Stimulated activated CD4-positive, alpha-beta T cell treated with anti-CD3 and anti-CD28 coated beads, TNF-alpha, amount 100 ng/mL, for 1 hour (primary cell): ENCODE measurements at places on chromosomes 11 and 22.

GRCh38 chr22:26665813-26666231 lies 8.4 kb downstream of the MIAT start:
- DNase-seq = no peak

DNA sequence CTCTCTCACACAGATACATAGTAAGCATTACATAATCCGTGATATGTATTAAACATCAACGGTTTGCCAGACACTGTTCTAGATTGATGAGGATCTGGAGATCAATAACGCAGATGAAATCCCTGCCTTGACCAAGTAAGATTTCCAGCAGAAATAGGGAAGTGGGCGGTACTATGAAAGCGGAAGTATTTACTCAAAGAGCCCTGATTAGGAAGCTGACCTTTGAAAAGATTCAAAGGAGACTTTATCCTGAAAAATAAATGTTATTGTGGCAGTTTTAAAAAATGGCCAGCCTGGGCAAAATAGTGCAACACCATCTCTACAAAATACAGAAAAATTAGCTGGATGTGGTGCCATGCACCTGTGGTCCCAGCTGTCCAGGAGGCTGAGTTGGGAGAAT lies 26.8 kb downstream of the GAB2 start:
- DNase-seq = no peak

GRCh38 chr11:89516496-89516895 lies 25.3 kb upstream of the NOX4 start:
- no peak for DNase-seq

DNA sequence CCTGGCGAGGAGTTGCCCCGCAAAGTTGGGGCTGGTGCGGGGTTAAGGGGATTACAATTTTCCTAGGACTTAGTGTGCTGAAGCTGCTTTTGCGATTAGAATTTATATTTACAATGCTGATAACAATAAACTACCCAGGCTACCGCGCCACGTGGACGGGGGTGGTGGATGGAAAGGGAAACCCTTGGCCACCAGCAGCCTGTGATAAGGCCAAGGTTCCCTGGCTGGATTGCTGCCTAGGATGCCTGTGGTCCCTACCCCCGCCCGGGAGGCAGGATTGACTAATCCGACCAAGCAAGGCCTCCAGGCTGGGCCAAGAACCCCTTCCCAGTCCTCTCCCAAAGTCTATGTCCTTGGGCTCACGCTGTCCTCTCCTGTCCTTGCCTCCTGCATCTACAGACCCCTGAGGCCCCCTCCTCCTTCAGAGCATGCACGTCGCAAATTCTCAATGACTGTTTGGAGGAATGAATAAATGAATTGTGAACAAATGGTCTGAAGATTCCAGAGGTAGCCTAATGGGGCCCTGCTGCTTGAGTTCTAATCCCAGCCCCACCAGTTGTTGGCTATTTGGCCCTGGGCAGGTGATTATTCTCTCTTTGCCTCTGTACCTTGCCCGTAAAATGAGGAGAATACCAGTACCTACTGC lies 7.6 kb upstream of the CHKA start:
- no peak for DNase-seq

- no peak for DNase-seq
These were observed 727.4 kb downstream of the ETS1 start for GRCh38 chr11:127859941-127860354.

DNA sequence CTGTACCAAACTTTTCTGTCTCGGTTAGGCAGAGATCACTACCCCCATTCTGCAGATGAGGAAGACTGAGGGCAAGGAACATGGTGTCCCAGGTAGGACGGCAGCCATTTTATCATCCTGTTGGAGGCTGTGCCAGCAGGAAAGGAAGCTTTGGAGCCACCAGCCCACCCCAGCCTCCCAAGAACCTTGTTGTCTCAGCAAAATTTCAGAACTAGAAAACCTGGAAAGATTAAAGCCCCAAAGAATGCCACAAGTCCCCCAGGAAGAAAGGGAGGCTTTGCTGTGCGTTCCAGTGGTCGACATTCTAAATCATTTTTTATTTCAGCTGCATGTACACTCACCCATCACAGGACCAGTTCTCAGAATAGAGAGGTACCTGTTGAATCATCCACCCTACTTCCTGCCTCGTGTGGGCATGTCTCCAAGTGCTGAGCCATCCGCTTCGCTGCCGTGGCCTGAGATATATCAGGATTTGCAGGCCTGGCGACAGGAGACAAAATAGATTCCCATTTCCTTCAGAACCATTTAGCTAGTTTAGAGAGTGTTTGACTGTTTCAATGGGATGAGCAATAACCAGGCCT lies 13.0 kb upstream of the EIF3D start:
- DNase-seq = peak; percentile 10

DNA sequence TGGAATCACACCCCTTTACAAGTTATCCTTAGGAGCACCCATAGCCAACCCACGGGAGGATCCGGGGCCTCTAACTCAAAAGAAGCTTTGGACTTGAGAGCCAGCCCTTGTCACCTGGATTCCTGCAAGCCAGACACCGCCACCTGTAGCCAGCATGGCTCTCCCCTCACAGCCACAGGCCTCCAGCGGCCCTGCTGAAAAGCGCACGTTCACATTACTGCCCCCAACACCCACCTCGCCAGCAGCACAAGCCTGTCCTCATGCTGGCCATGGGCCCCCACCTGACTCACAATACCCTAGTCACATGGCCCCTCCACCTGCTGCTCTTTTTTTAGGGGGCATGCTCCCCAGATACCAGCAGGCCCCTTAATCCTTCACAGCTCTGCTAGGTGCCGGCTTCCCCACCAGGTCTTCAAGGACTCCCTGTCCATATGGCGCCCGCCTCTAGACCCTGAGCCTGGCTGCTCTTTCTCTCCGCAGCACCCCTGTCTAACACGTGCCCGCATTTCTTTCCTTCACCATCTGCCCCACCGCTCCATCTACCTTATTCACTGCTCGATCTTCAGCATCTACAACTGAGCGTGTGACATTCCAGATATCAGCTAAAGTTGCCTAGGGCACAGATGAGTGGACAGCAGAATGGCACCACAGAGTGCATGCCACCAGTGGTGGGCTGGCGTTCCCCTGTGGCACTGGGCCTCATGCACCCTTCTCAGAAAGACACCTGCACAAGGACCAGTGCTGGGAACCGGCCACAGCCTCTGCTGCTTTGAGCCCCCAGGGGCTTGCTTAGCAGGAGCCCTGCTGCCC lies 6.6 kb downstream of the CARS1 start:
- DNase-seq = no peak

- no peak for DNase-seq
These were observed 90.6 kb downstream of the CDKN1C start for GRCh38 chr11:2794968-2795322.

DNA sequence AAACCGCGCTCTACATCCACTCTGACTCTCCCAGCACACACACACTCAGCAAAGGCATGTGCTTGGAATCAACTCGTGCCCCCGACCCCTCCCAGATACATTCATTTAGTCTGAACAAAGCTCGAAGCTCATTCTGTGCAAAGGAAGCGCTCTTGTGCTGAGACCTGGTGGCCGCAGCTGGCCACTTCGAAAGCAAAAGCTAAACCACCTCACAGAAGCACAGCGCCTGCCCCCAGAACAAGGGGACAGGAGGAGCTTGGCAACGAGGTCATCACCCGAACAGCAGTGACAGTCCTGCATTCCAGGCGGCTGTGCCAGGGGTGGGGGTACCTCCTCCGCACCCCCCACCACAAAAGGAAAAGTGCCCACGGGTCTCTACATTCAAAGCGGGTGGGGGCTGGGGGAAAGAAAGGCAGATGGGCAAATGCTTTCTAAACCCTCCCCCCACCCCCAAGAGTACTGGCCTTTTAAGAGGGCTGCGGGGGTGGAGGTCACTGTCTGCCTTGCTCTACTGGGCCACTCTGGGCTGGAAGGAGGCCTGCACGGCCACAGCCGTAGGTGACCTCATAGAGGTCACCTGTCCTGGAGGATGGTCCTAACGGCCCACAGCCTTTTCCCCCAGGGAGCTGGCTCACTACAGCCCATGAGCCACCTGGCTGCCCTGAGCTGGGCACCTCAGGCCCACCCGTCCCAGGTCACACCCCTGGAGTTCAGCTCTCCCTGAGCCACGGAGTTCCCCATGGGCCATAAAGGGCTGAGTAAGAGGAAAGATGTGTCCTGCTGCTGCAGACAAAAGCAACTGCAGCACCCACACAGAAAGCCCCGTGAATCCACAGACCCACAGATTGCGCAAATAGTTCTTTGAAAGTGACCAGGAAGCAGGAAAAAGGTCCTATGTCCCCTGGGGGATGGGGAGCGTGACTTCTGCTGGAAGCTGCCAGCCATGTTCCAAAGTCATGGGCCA lies 21.3 kb downstream of the CBX7 start:
- DNase-seq = no peak

- DNase-seq = no peak
These were observed 69.6 kb downstream of the PPP2R1B start for GRCh38 chr11:111696556-111696955.

- no peak for DNase-seq
These were observed 397.8 kb downstream of the OPCML start for GRCh38 chr11:133134314-133135173.

DNA sequence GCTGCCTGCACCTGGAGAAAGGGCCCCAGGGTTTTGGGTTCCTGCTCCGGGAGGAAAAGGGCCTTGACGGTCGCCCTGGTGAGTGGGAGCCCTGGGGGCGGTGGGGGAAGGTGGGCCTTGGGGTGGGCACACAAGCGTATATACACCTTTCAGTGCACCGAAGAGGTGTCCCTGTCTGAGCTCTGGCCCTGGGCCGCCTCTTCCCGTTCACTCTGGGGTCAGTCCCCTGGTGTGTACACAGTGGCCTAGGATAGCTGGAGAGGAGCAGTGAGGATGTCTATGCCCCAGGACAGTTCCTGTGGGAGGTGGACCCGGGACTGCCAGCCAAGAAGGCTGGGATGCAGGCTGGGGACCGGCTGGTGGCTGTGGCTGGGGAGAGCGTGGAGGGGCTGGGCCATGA lies 2.8 kb downstream of the NHERF4 start:
- DNase-seq = no peak

DNA sequence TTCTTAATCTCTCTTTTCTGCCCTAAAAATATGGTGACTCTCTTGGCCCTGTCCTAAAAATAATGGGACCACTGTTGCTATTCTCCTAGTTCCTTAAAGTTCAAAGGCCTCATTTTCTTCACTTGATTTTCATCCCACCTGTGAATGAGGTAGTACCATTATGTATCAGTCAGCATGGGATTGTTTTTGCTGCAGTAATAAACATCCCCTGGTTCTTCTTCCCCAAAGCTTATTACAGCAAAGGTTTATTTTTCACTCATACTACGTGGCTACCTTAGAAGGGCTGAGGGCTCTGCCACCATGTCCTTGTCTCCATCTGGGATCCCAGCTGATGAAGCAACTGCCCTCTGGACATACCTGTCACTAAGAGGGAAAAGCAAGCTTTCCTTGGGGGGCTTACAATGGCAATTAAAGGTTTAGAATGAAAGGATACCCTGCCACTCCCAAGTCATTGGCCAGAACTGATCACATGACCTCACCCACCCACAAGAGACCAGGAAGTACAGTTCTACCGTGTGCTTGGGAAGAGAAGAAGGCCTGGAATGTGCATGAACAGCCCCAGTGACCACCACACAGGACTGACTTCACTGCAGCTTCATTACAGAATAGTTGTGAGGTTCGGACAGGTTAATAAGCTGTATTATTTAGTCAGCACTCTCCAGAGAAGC lies 7.8 kb downstream of the TTC38 start:
- no peak for DNase-seq

DNA sequence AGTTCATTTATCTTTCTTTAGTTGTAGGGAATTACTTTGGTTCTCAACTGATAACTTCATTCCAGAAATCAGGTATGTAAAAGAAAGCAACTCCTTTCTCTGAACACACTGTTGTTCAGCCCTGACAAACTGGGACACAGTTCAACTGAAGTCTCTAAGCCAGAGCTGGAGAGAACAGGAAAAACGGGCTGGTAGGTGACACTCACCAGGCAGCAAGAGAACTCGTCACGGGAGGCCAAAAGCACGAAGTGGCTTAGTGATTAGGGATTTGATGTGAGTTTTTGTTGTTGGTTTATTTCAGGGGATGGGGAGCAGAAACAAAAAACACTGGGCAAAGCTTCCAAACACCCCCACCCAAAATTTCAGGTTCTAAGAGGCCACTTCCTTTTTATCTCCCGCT lies 54.1 kb downstream of the MYH9 start:
- DNase-seq = no peak

GRCh38 chr11:22624742-22625447 lies 728 bp downstream of the FANCF start:
- DNase-seq = no peak

DNA sequence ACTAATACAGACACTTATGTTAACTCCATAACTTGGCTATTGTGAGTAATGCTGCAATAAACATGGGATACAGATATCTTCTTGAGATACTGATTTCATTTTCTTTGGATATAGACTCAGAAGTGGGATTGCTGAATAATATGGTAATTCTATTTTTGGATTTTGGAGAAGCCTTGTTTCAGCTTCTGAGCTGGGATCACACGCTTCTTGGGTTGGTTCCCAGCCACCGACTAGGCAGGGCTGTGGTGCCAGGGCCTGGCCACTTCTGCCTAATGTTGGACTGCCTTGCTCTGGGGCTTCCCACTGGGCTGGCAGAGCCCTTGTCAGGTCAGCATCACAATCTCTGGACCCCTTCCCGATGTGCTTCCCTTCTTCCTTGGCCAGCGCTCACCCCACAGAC lies 14.0 kb upstream of the MCHR1 start:
- no peak for DNase-seq

DNA sequence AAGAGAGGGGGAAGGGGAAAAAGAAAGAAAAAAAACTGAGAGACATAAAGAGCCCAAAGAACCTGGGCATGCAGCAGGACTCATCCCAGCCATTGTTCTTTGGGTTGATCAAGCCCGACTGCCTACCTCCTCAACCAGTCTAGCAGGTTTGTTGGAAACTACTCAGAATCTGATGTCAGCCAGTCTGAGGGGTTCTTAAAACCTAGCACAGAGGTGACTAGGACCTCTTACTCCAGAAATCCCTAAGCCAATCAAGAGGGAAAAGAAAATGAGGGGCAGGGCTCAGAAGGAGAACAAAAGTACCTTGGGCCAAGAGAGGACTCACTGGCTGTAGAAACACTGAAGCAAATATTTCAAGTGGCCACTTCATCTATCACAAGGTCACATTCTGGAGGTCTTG lies 228.0 kb downstream of the AASDHPPT start:
- DNase-seq = no peak

DNA sequence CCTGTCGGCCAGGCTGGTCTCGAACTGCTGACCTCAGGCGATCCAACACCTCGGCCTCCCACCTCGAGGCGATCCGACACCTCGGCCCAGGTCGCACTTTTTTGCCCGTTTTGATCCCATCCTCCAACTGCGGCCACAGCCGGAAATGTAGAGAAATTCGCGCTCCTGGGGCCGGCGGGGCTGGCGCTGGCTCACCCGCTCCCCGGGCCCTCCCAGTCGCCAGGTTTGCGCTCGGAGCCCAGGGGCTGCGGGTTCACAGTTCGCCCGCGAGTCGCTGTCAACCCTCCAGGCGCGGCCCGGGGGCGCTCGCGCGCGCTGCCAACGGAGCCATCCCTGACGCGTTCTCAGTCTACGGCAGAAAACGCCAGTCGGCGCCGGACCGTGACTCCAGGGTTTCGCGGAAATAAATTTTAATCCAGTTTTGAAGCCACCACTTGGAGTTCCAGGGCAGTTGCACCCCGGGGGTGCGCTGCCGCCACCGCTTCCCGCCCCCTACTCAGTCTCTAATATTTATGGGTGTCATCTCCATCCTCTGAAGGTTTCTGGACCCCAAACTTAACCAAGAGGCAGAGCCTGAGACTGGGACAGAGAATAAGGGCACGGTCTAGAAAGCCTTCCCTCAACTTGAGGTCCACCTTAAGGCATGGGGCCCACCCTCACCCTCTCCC lies 1.5 kb upstream of the KLHDC7B start:
- DNase-seq = peak; percentile 65
